Islet precursor cell (in vitro differentiated cells): ENCODE measurements at places on chromosomes 13 and 19.
A peak's percentile ranks its signal among the peaks of the same experiment; 100 is the strongest.

- no peak for DNase-seq
Observed at GRCh38 chr13:36341718-36342117, 4.5 kb downstream of the SPART start.

DNA sequence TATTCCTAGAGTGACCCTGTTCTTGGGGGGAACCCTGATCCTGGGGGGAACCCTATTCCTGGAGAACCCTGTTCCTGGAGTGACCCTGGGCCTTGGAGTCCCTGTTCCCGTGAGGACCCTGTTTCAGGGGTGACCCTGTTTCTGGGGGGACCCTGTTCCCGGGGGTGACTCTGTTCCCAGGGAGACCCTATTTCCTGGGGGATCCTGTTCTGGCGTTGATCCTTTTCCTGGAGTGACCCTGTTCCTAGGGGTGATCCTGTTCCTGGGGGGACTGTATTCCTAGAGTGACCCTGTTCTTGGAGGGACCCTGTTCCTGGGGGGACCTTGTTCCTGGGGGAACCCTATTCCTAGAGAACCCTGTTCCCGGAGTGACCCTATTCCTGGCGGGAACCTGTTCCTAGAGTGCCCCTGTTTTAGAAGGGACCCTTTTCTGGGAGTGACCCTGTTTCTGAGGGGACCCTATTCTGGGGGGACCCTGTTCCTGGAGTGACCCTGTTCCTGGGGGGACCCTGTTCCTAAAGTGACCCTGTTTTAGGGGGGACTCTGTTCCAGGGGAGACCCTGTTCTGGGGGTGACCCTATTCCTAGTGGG is 15.0 kb downstream of the GNA15 start:
- no peak for DNase-seq

DNA sequence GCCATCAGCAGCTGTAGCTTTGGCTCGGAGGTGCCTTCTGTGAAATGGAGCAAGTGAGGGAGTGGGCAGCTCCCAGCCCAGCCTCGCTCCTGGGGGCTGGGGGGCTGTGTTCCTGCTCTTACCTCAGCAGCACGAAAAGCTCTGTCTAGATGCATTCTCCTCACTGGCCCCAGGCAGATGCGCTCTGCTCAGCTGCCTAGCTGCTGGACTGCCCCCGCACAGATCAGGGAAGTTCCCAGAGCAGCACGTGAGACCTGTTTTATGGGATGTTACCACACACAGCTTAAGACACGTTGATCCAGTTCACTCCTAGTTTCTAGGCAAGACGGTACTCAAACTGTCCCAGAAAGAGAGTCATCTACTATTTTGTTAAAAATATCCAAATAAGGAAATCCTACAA is 13.6 kb downstream of the LCP1 start:
- DNase-seq: peak; percentile 85

DNA sequence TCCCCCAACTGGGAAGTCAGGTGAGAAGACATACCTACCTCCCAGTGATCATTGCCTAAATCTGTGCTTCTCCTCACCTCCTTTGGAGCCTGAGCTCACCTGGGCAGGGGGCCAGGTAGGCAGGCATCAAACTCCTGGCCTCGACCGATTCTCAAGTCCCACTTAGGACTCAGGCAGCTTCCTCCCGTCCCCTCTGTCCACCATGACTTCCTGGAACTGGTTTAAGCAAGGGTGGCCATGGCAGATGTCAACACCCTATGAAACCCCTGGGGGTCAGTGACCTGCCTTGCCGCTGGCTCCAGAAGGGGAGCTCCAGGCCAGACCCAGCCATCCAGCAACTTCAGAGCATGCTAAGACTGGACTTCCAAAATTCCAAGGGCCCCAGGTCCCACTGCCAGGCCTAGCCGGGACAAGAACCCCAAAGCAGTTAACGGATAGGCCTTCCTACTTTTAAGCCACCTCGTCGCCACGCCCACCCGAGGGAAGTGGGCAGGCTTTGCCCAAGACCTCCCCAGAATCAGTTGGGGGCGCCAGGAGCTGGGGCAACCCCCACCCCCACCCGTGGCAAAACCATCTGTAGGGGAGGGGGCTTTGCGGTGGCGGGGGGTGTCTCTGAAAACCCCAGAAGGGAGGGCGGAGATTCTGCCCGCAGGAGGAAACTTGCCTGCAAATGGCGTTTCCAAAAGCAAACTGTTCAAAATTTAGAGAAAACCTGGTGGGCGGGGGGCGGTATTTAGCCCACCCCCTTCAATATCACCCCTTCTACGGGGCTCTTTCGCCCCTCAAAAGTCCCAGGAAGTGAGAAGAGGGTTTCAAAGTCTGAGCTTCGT is 657 bp downstream of the PLIN3 start:
- peak; percentile 71 for DNase-seq

DNA sequence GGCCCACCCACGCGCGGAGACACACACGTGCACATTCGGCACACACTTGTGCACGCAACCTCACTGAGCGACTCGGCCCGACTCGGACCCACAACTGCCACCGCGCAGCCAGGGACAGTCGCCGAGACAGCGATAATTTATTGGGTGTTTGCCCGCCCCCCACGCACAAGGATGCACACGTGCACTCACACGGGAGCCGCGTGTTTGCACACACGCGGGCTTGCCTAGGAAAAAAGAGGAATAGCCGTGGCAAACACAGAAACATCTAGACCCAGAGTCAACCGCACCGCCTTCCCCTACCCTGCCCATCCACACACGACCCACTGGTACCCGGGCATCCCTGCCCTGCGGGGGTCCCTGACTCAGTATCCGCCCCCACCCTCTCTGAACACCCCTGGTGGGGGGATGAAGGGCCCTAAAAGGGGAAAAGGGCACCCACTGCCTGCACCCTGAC is 1.1 kb upstream of the SSBP4 start:
- DNase-seq: no peak

DNA sequence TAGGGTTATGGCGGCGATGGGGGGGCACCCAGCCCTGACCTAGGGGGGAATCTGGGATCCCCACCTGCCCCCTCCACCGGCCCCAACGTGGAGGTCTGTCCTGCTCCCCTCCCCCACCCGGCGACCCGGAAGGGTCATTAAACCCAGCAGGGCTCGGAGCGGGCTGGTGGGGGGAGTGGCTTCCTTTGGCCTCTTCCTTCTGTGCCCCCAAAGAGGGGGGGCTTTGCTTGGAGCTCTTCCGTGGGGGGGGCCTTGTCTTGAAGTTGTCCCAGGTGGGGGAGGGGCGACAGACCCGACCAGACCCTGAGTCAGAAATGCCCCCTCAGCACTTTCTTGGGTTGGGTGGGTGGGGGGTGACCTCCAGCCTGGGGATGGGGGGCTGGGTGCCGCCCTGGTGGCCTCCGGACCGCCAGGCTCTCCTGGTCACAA is 1.5 kb downstream of the ARID3A start:
- DNase-seq: no peak

- peak; percentile 94 for DNase-seq
Observed at GRCh38 chr19:43901395-43902390, 33.4 kb downstream of the ZNF45 start.

DNA sequence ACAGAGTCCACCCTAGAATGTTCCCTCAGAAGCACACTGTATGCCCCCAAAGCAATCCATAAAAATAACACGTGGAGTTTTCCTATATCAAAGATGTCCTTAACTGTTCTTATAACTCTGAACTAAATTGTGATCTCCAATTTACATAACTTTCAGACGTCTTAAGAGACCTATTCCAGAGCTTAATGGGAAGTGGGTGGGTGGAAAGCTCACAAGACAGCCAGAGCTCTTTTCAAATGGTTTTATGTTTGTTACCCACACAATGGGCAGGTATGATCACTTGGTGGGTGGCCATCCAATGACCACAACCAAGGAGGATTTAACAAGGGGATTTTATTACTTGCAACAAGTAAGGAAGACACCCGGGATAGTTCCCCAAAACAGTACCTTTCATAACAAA is 81.7 kb downstream of the LRRC63 start:
- no peak for DNase-seq

DNA sequence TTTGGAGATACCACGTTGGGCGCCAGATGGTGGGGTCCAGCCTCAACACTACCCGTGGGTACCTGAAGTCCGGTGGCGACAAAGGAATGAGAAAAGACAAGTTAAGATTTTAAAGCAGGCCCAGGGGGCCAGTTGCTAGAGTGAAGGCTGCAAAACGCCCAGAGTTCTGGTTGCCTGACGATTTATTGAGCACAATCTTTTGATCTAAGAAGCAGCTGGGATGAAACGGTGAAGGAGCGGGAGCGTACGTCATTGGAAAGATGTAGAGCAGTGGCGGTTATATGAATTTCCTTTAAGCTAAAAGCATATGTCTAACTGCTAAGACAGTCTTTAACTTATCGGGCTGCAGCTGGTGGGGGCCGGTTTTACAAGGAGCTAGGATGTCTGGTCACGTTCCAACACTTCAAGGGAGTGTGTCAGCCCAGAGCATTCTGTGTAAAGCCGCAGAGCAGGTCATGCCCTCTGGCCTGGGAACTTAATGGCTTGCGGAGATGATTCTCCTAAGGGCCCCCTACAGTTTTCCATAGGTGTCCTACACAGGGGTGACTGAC is 28.9 kb upstream of the EVI5L start:
- no peak for DNase-seq

DNA sequence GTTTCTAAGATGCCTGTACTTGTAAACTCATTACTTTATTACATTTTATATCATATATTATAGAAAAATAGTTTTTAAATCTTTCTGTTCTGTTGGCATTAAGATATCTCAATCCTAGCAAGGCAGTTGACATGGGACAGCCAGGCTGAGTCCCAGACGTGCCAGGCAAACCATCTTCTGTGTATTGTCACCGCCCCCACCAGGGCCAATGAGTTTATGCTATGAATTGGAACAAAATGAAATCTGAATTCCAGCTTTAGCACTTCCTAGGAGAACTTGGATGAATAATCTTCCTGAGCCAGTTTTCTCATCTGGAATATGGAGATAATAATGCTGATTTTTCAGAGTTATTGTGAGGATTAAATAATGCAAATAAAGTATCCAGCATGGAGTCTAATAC is 79.9 kb upstream of the GSX1 start:
- no peak for DNase-seq

- no peak for DNase-seq
Observed at GRCh38 chr19:3778104-3778867, 6.3 kb upstream of the RAX2 start.

- DNase-seq: peak; percentile 63
Observed at GRCh38 chr13:33228648-33229445, 56.7 kb downstream of the STARD13 start.

- peak; percentile 64 for DNase-seq
Observed at GRCh38 chr19:18507021-18507726, 14.7 kb downstream of the ELL start.

DNA sequence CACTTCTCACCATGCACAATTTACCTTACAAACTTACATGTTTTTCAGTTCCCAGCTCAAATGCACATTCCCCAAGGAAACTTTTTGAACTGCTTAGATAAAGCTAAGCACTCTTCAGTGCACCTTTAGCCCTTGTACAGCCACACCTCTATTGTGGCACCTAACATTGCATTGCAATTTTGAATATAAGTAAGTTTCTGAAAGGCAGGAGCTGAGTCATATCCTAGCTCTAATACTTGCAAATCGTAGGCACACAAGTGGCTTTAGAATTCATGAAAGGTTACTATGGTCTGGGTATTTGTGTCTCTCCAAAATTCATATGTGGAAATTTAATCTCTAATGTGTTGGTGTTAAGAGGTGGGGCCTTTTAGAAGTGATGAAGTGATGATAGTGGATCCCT is 4.9 kb upstream of the ESD start:
- DNase-seq: no peak

- no peak for DNase-seq
Observed at GRCh38 chr13:50841786-50842185, 1.7 kb downstream of the DLEU7 start.

DNA sequence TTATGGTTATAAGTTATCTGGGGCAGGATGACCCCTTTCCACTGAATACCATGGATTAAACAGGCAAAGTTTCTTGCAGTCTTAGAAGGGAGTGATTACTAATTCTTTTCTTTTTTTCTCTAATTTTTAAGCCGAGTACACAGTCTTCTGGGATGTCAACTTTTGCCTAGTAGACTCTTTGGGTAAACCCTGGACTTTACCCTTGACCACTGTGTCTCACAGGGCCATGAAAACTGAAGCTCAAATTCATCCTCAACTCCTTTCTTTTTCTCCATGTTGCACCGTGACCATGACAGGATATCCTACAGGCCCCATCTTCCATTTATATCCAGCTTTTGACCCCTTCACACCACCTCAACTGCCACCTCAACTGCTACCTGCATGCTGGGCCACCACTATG is 51.8 kb downstream of the GJA3 start:
- no peak for DNase-seq

- peak; percentile 44 for DNase-seq
Observed at GRCh38 chr13:113144255-113144629, 14.2 kb upstream of the PROZ start.

GRCh38 chr19:29771708-29772414 is 39.9 kb upstream of the CCNE1 start:
- peak; percentile 84 for DNase-seq

DNA sequence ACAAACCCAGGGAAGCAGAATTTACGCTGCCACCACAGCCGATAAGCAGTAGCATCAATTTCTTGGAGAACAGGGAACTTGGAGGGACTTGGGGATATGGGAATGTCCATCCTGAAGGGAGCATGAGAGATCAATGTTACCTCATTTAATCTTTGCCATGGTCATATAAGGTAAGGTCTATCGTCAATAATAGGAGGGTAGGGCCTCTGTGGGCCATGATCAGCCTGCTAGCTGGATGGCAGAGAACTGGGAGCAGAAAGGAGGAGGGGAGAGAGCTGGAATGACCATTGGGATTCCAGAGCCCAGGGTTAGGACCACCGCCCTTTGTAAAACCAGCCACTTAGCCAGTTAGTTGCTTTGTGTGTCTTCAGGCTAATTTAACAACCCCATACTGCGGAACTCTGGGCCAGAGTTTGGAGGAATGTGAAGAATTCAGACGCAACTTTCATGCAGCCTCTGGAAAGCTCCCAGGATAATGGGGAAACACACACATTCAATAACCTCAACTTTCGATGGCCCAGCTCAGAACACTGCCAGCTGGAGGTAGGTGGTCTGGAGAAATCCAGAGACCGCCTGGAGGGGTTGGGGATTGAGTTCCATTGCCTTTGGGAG is 40.3 kb downstream of the ZNF557 start:
- peak; percentile 86 for DNase-seq

- no peak for DNase-seq
Observed at GRCh38 chr19:14103310-14103709, 12.8 kb upstream of the SAMD1 start.

DNA sequence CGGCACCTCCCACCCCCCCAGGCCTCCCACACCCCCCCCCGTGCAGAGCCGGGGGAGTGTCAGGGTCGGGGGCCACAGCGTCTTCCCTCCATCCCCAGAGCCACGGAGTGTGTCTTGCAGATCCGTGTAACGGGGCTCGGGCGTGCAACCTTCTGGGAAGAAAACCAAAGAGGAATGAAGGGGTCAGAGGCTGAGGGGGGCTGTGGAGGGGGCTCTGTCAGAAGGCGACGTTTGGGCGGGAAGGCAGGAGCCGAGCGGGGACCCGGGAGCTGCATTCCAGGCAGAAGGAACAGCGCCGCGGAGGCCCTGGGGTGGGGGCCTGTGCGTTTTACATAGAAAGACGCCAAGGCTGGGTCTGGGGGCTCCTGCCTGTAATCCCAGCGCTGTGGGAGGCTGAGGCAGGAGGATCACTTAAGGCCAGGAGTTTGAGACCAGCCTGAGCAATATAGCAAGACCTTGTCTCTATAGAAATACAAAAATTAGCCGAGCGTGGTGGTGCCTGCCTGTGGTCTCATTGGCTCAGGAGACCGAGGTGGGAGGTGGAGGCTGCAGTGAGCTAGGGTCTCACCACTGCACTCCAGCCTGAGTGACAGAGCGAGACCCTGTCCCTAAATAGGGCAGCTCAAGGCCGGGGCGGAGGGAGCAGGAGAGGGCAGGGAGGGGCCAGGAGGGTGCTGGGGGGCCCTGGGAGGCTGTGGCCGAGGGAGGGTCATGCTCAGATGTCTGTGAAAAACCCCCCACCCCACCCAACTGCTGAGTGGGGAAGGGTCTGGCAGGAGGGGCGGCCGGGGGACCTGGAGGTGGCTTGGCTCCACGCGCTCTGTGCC is 27.8 kb downstream of the ARID3A start:
- peak; percentile 71 for DNase-seq
